IMR-90 (cell line): ENCODE measurements at places on chromosomes 7 and 10. TPM values are rescaled to one million over a fixed set of nuclear protein-coding genes. Genes with fewer than 3 reads are reported as not detected.

GRCh38 chr10:34163075-34163905, 651.8 kb downstream of the PARD3 start:
- no peak for DNase-seq

- peak; percentile 62 for DNase-seq
These were observed 98.6 kb upstream of the DIP2C start for GRCh38 chr10:787933-788651.

DNA sequence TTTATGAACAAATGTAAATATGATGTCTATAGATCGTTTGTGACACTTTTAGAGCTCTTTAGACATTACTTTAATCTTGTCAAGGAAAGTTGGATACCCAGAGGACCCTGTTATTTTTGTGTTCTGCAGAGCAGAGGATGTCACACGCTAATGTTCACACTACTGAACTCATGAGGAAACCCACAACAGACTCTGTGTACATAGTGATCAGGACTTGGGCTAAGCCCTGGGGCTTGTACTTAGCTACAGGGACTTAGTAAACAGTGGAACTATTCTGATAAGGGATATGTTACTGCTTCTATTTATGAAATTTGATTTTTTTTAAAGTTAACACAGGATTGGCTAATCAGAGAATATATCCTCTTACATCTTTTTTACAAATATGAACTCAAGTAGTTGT, 36.1 kb upstream of the ZNF518A start:
- DNase-seq = no peak

GRCh38 chr7:48213226-48213625, 42.0 kb downstream of the ABCA13 start:
- peak; percentile 34 for DNase-seq

GRCh38 chr10:43312612-43313011, 45.7 kb upstream of the RASGEF1A start:
- no peak for DNase-seq

- no peak for DNase-seq
These were observed 78.6 kb downstream of the NRF1 start for GRCh38 chr7:129689995-129690581.

DNA sequence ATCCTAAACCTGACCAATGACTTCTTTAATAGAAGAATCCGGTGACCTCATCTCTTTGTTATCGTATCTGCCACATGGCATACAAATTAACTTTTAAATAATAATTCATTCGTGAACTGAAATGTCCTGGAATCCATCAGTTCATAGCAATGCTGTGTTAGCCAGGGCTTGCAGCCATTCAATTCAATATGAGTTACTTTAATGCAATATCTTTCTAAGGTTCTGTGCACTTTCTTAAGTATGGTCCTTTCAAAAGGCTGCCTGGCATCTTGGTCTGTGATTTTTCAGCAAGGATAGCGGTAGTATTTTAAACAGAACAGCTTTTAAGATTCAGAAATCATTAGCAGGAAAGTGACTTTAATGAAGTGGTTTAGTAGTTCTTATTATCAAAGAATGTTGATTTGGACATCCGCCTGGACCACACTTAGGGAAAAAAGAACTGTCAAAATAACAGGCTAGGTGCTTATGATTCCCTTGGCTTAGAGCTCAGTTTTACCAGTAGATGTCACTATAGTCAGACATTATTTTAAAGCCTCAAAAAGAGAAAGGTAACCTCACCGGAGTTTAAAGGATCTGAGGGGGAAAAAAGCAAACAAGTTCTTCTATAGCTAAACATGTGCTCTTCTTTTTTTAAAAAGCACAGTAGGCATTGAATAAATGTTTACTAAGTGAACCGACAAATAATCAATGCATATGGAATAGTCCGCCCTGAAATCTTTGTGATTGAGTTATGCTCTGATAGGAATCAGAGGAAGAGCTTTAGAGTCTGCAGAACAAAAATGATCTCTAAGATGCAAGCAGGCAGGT, 22.7 kb downstream of the SLC35G1 start:
- peak; percentile 52 for DNase-seq

GRCh38 chr7:40922316-40922670, 780.6 kb downstream of the INHBA start:
- peak; percentile 73 for DNase-seq

GRCh38 chr7:45036796-45037195, 36.8 kb downstream of the CCM2 start:
- no peak for DNase-seq

- no peak for DNase-seq
These were observed 44.2 kb downstream of the TSPAN12 start for GRCh38 chr7:120813546-120814252.

GRCh38 chr7:69358163-69358821, 240.0 kb upstream of the AUTS2 start:
- DNase-seq = no peak

DNA sequence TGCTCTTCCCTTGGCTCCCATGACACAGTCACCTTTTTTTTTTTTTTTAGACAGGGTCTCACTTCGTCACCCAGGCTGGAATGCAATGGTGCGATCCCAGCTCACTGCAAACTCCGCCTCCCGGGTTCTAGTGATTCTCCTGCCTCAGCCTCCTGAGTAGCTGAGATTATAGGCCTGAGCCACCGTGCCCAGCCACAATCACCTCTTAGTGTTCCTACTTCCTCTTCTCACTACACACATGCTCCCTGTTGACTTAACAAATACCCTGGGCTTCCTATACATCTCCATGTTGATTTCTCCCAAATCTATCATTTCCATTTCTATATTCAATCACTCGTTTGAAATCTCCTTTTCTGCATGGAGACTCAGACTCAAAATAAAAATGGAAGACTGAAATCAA, 91.7 kb downstream of the CUBN start:
- DNase-seq = no peak

GRCh38 chr10:95873651-95874050, 34.1 kb upstream of the CC2D2B start:
- no peak for DNase-seq

GRCh38 chr7:96831446-96831845, 121.8 kb upstream of the SEM1 start:
- DNase-seq = no peak

GRCh38 chr10:98119891-98120290, 14.6 kb upstream of the R3HCC1L start:
- no peak for DNase-seq

DNA sequence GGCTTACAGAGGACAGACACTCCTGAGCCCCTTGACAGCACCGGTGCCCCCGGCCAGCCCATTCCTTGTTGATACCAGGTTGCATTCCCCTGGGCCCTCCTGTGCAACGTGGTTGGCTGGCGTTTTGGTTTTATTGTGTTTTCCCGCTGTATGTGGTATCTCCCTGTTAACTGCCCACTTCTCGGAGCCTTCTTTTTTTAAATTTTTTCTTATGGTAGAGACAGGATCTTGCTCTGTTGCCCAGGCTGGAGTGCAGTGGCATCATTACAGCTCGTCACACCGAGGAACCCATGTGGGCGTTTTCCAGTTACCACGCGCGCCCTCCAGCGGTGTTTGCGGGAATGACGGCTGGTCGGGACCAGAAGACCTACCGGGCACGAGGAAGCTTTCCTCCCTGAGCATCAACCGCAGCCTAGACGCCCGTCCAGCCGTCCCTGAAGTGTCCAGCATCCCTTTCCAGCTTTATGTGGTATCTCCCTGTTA, 16.9 kb upstream of the ZFAND2A start:
- peak; percentile 31 for DNase-seq

- no peak for DNase-seq
These were observed 2.1 kb downstream of the CASP7 start for GRCh38 chr10:113681533-113682470.

DNA sequence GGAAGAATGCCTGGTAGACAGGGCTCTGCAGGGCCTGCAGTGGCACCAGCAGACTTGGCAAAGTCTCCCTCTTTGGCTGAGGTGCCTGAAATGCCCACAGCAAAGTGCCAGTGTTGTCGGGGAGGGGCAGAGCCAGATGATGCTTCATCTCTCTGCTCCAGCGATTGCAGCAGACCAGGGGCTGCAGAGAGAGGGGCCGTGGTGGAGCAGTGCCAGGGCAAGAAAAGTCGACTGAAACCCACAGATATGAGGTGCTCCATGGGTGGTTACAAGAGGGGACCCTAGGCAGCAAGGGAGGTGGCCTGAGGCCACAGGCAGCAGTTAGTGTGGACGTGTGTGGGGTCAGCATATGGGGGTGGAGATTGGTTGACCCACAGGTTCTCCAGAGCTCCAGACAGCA, 123.5 kb upstream of the SHH start:
- no peak for DNase-seq

DNA sequence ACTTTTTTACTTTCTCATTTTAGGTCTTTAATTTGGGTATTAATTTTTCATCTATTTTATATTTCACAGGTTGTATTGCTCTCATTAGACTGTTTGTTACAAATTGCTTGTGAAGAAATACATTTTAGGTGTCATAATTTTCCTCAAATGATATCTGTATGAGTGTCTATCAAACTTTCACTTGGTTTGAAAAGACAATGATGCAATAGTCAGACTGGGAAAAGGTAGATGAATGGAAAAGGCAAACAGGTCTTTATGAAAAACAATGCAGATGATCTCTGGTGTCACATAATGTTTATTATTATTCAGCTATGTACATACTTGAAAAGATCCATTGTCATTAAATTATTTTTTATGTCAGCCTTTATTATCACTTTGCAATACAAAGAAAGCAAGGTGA, 80.2 kb downstream of the PTPRZ1 start:
- no peak for DNase-seq

- DNase-seq = no peak
These were observed at the start of gene SH3PXD2A for GRCh38 chr10:103855424-103855823. SH3PXD2A (minus strand) TSS chr10:103855576; CDS start chr10:103855266, 310 bp downstream.

DNA sequence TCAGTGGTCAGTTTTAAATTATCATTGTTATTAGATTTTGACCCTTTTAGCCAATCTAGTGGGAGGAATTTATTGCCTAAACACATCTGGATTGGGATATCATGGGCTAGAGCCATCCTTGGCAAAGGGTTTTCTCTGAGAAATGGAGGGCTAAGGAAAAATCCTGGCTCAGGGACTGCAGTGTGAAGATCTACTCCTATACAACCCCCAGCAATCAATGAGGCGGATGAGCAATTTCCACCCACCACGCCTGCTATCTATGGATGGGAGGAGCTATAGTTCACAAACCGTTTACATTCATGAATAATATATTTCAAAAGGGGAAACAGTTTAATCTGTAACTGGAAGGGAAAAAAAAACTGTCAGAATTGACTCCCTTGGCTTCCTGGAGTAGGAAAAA, 2.7 kb downstream of the CAV1 start:
- DNase-seq = peak; percentile 56

GRCh38 chr7:3754493-3755341, 453.7 kb downstream of the SDK1 start:
- peak; percentile 56 for DNase-seq

DNA sequence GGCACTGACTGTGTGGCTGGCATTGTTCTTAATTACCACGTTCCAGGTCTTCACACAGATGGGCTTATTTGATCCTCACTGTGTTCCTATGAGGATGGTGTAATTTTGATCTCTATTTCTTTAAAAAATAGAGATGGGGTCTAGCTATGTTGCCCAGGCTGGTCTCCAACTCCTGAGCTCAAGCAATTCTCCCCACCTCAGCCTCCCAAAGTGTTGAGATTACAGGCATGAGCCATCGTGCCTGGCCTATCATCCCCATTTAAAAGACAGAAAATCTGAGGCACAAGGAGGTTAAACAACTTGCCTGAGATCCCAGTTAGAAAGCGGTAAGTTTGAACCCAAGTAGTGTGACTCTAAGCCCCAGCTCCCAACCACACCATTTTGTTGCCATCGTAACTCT, 17.0 kb upstream of the SRGN start:
- DNase-seq = no peak

DNA sequence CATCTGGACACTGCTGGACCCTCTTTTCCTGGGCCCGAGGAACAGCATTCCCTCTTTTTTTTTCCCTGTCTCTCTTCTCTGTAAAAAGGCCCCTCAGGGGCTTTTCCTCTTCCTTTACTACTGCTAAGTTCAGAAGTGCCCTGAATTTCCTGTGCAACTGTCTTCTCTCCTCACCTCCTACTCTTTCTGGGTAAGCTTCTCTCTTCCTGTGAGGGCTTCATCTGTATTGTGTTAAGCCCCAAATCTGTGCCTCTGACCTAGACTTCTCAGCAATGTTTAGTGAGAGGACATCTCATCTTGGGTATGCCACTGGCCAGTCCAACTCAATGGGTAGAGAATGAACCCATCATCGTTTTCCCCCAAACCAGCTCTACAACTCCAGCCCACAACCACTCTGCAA, 174.2 kb downstream of the PTEN start:
- DNase-seq = no peak

GRCh38 chr7:137888241-137888640, 41.5 kb upstream of the DGKI start:
- no peak for DNase-seq

DNA sequence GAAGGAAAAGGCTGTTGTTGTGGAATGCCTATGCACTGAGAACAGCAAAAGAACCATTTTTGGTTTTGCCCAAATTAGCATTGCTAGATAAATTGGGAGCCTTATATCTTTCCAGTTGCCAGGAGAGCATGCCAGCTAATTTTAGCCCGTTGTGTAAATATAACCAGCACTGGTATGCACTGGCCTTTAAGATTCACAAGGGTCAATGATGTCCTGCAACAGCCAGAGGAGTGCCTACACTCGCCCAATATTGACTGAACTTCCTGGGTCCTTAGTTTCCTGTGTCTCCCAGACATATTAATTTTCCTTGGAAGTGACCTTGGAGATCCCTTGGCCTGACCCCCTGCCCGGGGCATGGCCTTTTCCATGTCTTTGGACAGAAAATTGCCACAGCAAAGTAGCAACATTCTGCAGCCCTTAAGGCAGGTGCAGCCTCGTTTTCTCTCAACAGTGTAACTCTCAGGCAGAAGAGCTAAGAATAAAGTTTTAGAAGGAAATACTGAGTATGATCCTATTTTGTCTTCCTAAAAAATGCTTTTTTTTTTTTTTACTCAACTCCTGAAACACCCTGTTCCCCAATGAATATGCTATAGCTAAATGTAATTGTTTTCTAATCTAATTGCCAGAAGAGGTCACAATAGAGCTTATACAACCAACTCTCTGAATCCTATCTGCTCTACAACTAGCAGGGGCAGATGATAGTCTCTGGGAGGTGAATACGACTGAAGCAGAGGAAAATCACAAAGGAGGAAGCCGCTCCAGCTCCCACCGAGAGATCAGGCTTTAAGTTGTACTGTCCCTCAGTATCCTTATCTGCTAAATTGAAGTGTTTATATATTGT, 131.9 kb upstream of the PCGF5 start:
- DNase-seq = peak; percentile 15

- peak; percentile 94 for DNase-seq
These were observed 141.7 kb downstream of the DLG5 start for GRCh38 chr10:77784856-77785255.

DNA sequence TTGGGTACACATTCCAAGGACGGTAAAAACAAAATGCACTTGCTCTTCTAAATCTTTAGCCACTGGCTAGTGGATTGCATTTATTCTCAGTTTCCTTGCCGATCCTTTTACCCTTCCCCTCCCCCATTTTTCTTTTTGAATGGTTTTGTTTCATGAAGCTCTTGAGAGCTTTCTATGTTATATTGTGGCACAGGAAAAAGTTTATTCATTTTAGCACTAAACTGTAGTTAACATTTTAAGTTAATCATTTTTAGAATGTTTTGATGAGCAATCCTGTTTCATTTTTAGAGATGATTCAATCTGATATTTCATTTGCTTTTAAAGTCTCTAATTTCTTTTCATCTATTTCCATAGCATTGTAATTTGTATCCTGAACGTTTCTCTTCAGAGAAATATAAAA, 24.0 kb downstream of the ZEB1 start:
- no peak for DNase-seq

Gene CFAP70
- polyA plus RNA-seq = 0.13 and 0.15 TPM in 2 replicates

Gene MYPN
- polyA plus RNA-seq = 7.8 and 8.1 TPM in 2 replicates

Gene ELMO1
- polyA plus RNA-seq = 0.03 TPM in 1 of 2 replicates, not detected in the other

Gene STEAP1
- polyA plus RNA-seq = 5.2 and 5.5 TPM in 2 replicates

Gene AKR1C3
- 0.22 and 0.51 TPM in 2 replicates for polyA plus RNA-seq

Gene KCNH2
- polyA plus RNA-seq = 1.6 and 2.1 TPM in 2 replicates

Gene MINDY4
- 1.8 and 1.9 TPM in 2 replicates for polyA plus RNA-seq

Gene HPSE2
- polyA plus RNA-seq = not detected in 2 replicates

Gene STEAP4
- not detected in 2 replicates for polyA plus RNA-seq
